Caco-2 (cell line): ENCODE measurements at places on chromosomes 12 and 14. TPM values are rescaled to one million over a fixed set of nuclear protein-coding genes. Genes with fewer than 3 reads are reported as not detected.

PTPRB gene
- total RNA-seq: 0.42 and 0.73 TPM in 2 replicates

TMEM119 gene
- not detected in 2 replicates for total RNA-seq

SMOC1 gene
- total RNA-seq: 0.12 and 0.14 TPM in 2 replicates

RHOJ gene
- total RNA-seq: not detected in 2 replicates

CCDC177 gene
- 0.56 and 0.82 TPM in 2 replicates for total RNA-seq

CATSPERB gene
- total RNA-seq: 2.1 and 2.6 TPM in 2 replicates

KRT75 gene
- total RNA-seq: not detected in 2 replicates

MYH6 gene
- not detected in 2 replicates for total RNA-seq

KERA gene
- not detected in 2 replicates for total RNA-seq
